GM20000 (cell line): ENCODE measurements at places on chromosomes 2 and 18.

- no peak for DNase-seq
Observed at GRCh38 chr18:66342577-66342976, 261.3 kb downstream of the CDH19 start.

DNA sequence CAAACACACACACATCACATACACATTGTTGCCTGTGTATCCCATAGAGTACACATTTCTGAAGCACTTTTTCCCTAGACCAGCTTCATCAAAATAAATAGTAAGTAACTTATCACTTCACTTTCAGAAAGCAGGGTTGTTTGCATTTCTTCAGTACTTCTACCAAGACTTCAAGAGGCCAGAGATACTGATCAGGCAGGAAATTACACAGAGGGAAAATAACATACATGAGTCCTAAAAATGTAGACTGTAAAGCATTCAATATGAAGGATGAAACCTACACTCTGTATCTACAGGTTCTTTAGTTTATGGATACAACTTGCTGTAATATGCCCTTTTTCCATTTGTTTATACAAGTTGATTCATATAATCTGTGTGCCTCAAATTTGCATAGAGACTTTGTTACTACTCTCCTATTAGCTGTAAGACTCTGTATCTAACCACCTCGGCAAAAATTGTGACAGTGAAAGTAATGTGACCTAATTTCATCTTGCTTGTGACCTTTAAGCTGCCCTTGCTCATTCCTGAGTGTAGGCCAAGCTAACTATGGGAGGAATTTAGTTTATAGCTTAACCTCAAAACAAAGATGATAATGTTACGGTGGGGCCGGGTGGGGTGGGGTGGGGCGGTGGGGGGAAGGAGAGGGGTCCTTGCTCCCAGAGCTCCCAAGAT lies 228.9 kb upstream of the SPOPL start:
- DNase-seq, result no peak

- no peak for DNase-seq
Observed at GRCh38 chr18:617970-618504, 21.2 kb downstream of the CLUL1 start.

DNA sequence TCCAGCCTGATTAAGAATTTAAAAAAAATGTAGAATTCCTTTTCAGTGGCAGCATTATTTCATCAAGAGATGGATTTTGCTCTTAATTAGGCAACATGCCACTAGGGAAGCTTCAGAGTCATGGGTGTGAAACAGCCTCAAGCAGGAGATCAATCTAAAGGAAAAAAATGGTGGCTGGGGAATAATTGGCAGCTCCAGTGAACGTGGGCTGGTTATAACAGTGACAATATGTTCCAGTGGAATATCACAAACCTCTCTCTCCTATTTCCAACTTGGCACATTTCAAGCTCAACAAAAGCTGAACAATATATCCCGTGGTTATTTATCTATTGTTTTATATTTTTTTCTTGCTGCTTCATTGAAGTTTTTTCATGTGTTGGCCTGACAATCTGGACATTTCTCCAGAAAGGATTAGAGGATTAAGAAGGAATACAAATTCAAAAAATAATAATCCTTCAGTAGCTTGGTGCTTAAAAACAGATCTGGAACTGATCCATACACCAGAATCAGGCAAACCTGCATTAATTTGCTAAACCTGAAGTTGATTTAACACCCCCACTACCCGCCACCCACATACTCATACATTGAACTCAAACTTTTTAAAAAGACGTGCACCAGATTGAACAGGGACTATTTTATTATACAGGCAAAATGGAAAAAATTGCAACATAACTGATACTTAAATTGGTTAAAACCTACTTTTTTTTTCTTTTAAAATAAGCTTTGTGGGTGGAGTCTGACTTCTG lies 255.9 kb upstream of the SPRED2 start:
- DNase-seq, result no peak

DNA sequence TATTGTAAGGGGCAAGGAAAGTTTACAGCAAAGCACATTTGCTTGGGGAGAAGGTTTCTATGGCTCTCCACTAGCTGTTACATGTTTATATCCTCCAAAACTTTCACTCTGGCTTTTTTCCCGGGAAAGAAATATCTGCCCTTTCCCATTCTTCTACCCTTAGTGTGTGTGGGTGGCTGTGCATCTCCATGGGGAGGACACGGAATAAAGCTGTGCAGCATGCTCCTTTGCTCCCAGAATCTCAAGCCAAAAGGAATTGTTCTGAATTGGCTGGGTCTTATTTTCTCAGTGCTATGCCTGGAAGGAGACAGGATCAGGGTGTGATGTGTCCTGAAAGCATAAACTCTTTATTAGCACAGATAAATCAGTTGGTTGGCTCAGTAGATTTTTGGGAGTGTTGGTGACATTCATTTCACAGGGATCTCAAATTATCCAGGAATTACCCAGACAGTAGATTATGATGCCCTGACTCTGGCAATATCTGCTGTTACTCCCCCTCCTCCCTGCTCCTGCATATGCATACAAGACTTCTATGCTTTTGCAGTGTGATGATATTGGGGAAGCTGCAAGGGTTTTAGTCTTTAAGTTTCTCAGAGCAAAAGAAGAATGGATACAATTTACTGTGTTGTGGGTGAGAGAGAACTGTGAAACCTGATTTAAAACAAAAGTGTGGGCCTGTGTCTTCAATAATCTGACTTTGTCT lies 63.1 kb downstream of the PARD3B start:
- DNase-seq, result no peak

- no peak for DNase-seq
Observed at GRCh38 chr2:217559084-217559483, 443.7 kb downstream of the TNS1 start.

- DNase-seq, result no peak
Observed at GRCh38 chr2:168432100-168432499, 24.0 kb upstream of the CERS6 start.

DNA sequence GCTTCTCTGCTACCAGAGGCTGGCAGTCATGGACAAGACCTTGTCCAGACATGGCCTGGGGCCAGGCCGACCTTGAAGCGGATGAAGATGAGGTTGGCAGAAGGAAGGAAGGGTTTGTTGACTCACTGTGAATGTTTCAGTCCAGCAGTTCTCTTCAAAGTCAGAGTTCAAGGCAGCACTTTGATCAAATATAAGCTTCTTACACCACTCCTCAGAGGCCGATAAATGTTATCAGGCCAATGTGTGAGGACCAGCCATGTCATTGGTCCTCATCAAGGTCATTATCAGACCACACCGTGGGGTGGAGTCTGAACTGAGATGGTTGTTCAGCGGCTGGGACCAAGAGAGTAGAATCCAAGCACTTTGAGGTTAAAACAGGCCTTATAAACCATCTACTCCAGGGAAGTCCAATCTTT lies 35.5 kb downstream of the QPCT start:
- DNase-seq, result no peak

- no peak for DNase-seq
Observed at GRCh38 chr2:48572816-48573215, 42.9 kb downstream of the STON1 start.
